Stimulated activated CD4-positive, alpha-beta T cell treated with anti-CD3 and anti-CD28 coated beads, Interleukin-12 subunit alpha, Interleukin-12 subunit beta, amount 100 ng/mL, for 4 hours (primary cell): ENCODE measurements at places on chromosomes 1 and 21.

- no peak for DNase-seq
These were observed 345 bp downstream of the HPCAL4 start for GRCh38 chr1:39690794-39691382.

- DNase-seq, result no peak
These were observed 306.2 kb downstream of the PTPRU start for GRCh38 chr1:29542548-29542947.

DNA sequence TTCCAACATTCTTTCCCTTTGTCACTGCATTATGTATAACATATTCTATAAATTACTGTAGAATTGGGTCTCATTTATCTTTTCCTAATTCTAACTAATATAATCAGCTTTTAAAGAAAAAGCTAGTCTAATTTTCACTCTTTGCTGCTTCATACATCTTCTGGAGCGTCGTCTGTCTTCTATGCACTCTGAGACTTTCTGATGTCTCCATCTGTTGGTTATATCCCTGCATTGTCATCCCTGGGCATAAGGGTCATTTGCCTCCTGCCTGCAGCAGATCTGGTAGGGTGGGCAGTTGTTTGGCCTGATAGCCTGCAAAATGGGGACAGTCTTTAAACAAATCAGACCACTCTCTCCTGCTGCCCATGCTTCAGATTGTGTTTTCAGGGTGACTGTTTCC is 40.8 kb upstream of the DYNLT5 start:
- DNase-seq, result no peak

GRCh38 chr1:220775240-220775853 is 11.4 kb upstream of the MTARC1 start:
- DNase-seq, result peak; percentile 34

GRCh38 chr21:44513389-44514217 is 26.4 kb downstream of the KRTAP10-1 start:
- DNase-seq, result no peak

- DNase-seq, result no peak
These were observed 64.9 kb upstream of the KRTAP19-8 start for GRCh38 chr21:31103163-31103562.

DNA sequence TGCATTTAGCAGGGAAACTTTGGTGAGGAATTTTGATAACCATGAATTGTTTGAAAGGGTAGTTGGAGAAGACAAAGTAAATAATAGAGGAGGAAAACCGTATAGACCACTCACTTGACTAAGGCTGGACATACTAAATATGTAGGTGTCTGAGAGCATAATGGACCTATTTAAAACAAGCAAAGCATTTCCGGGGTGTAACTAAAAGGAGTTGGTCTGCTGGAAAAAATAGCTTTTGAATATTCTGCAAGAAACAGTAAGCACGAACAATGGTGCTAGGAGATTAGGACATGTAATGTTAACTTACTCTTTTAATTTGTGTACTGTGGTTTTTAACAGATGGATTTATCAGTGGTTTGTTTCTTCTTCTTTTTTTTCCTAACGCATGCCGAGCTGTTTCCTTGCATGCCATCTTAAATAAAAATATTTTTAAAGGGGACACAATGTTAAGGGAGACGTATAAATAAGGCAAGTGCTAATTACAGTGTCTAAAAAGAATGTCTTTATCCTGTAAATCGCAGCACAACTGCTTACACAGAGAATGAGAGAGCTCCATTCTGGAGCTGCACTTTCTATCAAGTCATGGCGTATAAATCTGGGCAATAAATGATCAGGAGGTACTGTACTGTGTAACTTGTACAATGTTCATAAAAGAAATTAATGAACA is 492.1 kb downstream of the LMO4 start:
- DNase-seq, result no peak

DNA sequence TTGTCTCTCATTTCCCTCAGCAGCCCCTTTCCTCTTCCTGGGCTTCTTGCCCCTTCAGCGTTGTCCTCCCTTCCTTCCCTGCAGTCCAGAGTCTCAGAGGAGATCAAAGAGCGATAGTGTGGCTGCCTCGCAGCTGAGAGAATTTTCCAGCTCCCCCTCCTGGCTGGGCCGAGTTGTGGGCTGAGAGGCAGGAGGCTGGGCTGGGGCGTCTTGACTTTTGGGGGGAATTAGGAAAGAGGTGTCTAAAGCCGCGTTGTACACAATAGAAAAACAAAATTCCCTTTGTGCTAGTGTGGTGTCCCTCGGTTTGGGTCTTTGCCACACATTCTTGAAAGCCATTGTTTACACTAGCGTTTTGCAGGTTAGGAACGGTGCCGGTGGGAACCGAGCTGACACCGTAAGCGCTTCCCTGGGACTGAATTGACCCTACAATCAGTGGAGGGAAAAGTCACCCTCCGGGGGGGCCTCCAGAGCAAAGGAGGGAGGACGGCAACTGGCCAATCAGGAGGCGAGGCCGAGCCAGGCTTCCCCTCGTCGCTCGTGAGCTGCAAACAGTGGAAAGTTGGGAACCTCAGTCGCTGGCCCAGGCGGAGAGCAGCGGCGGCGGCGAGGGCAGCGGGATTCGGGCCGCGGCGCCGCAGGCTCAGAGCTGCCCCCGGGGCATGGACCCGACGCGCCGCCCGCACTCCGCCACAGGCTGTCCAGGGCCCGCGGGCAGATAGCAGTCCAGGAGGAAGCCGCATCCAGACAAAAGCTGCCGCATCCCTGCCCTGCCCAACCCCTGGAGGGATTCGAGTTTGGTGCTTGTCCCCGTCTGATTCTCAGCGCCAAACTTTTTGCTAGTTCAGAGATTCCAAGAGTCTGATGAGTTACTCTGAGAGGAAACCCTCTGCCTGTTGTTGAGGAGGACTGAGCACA is at the start of gene HMCN1:
Gene HMCN1, plus strand, starts transcription at position 574 of the 918 bp plus-strand sequence. CDS start 389 bp downstream, outside the sequence.
- peak; percentile 3 for DNase-seq

GRCh38 chr1:10631121-10631810 is 156.5 kb downstream of the PEX14 start:
- no peak for DNase-seq

DNA sequence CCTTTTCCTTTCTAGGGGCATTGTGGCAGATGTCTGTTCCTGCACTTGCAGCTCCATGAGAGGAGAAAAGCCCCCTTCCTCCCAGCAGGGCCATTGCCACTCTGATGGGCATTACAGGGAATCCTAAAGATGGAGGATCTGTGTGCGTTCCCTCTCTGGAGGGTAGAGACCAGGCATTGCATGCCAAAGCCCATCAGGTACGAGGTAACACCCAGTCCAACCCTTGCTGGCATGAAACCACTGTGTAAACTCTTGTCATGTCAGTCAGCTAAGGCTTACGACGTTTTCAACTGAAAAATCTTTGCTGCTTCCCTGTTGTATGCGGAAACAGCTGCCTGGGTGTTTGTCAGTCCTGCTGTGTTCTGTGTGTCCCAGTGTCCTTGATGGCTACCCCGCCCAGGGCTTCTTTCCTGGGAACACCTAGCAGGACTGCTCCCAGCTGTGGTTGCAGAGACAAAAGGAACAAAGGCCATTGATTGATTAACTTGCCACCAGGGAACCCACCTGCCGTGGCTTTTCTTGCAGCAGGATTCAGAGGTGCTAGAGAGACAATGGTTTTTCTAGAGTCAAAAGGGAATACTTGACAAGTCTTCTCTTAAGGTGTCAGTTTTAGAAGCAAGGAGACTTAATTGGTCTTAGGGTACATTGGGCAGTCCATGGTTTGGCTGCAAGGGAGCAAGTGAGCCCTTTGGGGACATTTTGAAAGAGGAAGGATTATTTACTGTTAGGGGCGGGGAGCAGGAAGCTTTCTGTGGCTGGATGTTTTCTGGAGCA is 24.6 kb downstream of the B3GALT5 start:
- no peak for DNase-seq

- DNase-seq, result no peak
These were observed 17.7 kb downstream of the TCP10L start for GRCh38 chr21:32567626-32568025.

GRCh38 chr1:58929671-58930325 is 146.0 kb upstream of the JUN start:
- DNase-seq, result peak; percentile 58

DNA sequence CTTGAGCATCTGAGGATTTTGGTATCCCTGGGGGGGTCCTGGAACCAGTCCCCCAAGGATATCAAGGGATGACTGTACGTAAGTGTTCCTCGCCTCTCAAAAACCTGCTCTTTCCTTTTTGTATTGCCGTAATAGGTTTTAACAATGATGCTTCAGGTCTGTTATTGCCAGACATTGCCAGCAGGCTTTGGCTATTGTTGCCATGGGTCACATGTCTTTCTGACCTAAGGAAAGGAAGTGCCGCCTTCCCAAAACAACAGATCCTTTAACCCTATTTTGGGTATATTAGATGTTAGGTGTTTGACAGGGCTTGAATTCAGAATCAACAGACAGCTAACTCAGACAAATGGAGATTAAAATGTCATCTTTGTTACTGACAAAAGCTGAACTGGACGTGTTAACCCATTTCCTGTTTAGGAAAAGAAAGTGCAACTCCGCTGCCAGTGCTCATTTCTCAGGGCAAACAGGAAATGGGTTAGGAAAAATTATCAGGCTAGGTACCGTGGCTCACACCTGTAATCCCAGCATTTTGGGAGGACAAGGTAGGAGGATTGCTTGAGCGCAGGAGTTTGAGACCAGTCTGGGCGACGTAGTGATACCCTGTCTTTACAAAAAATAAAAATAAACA is 12.4 kb upstream of the PRPF38B start:
- DNase-seq, result no peak

GRCh38 chr1:179206812-179207211 is 22.7 kb downstream of the ABL2 start:
- no peak for DNase-seq

- no peak for DNase-seq
These were observed 40.1 kb downstream of the SLC2A7 start for GRCh38 chr1:8985915-8986813.

GRCh38 chr1:181344091-181344490 is 139.2 kb upstream of the CACNA1E start:
- DNase-seq, result no peak

DNA sequence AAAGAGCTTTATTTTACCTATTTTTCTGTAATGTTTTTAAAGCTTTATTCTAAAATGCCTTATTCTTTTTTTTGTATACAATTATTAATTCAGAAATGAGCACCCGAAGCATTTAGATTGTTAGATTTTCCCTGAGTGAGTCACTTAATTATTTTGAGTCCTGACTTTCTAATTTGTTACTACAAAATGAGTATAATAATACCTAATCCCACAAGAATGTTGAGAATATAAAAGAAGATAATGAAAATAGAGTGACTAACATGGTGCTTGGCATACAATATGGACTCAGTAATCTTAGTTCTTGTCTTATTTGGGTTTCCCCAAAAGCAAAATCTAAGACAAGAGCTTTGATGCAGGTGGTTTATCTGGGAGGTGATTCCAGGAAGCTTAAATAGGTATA is 142.2 kb downstream of the LHX8 start:
- no peak for DNase-seq

DNA sequence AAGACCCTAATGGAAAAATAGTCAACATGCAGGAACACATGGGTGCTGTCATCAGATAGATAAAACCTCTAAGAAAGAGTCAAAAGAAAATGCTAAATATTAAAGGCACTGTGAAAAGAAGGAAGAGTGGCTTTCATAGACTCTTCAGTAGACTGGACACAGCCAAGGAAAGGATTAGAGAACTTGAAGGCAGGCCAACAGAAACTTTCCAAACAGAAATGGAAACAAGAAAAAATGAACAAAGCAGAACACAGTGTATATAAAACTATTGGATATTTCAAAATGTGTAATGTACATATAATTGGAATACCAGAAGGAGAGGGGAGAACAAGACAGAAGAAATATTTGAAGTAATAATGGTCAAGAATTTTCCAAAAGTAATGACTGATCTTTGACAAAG is 431.9 kb downstream of the MATN1 start:
- no peak for DNase-seq

GRCh38 chr1:232504651-232505050 is 125.3 kb downstream of the SIPA1L2 start:
- no peak for DNase-seq

- no peak for DNase-seq
These were observed 138.3 kb upstream of the DUSP10 start for GRCh38 chr1:221880182-221880581.

DNA sequence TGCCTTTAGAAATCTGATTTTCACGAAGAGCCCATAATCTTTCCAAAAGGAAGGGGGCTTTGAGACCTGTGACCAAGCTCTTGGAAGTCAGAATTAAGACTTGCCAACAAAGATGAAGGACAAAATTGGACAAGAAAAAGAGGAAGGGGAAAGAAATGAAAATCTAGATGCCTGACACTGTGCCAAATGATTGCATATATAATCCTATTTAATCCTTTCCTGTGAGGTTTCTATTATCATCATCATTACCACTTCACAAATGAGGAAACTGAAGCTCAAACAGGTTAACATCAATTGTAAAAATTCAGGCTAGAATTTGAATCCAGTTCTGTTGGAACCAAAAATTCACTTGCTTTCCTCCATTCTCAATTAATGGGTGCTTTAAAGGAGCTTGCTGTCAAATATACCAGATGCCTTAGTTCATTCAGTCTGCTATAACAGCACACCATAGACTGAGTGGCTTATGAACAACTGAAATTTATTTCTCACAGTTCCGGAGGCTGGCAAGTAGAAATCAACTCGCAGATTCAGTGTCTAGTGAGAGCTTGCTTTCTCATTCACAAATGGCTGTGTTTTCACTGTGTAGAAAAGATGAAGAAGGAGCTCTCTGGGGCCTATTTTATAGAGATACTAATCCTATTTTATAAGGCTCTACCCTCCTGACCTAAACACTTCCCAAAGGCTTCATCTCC is 197.5 kb upstream of the ST6GALNAC5 start:
- DNase-seq, result no peak

DNA sequence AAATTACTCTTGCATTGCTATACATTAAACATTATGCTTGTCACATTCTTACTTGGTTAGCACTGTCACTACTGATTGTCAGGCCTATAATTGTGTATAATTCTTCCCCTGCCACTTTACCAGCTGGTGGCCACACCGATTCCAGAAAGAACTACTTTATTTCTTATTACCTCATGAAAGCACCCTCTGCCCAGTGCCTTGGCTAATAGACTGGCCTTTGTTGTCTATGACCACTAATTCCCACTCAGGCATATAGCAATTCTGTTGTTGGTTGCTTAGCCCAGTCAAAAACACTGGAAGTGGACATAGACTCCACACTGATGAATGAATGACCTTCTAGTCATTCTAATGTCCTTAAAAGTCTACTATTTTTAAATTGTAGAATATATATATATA is 35.6 kb downstream of the MRPL39 start:
- DNase-seq, result no peak

GRCh38 chr1:1948783-1949182 is 29.7 kb upstream of the TMEM52 start:
- DNase-seq, result no peak

GRCh38 chr1:111742938-111743549 is 3.8 kb upstream of the INKA2 start:
- no peak for DNase-seq

DNA sequence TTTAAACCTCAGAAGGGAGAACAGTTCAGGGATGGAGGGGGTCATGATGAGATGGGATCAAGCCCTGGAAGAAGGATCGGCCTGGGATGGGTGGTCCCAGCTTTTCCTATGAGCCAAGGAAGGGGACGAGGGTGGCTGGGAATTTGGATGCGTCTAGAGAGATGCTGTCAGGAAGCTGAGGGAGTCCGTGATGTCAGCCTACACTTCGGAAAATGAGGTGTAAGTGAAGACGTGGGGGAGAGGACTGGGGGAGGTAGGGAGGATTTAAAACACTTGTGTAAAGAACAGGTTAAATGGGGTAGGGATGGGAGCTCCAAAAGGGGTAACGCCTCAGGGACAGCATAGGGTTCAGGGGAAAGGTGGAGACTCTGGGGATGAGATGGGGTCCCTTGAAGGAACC is 27.5 kb downstream of the DLGAP3 start:
- DNase-seq, result no peak

- no peak for DNase-seq
These were observed 7.5 kb downstream of the RBM15 start for GRCh38 chr1:110346690-110347089.
